CD4-positive, alpha-beta T cell treated with Interleukin-1 beta for 1 hour (primary cell): ENCODE measurements at places on chromosomes 2 and 18.
A peak's percentile ranks its signal among the peaks of the same experiment; 100 is the strongest.

- no peak for DNase-seq
Measured at GRCh38 chr2:60104514-60105505, 448.6 kb downstream of the BCL11A start.

GRCh38 chr2:85130407-85130806 lies 2.8 kb upstream of the TCF7L1 start:
- DNase-seq: no peak

GRCh38 chr2:37914340-37914739 lies 10.7 kb upstream of the RMDN2 start:
- no peak for DNase-seq

GRCh38 chr2:238523158-238524110 lies 96.7 kb downstream of the ASB1 start:
- DNase-seq: no peak

DNA sequence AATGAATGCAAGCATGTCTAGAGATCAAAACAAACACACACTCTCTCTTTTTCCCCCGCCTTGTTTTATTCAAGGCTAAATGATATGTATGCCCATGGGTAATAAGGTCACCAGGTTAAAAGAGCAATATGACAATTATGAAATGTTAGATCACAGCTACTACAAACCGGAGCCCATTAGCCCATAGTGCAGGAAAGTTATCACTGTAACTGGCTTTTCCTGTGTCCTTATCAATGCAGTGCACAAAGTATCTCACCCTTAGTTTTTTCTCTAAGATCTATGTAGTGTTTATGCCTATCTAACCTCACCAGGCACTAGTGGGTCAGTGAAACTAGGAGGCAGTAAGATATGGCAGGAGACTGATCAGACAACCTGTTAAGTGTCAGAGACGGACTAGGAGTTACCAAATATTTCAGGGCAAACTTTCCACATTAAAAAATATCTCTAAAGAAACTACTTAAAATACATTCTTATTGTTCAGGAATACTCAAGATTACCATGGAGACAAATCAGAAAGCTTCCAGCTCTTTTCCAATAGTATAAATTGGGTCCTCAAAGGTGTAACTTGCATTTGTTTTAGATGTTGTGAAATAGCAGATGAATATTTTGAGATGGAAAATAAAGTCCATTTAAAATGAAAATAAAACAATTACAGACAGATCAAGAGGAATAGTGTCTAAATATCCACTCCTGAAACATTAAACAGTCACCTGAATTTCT lies 282.2 kb downstream of the EXOC6B start:
- no peak for DNase-seq

GRCh38 chr2:43605079-43605655 lies 9.3 kb upstream of the THADA start:
- DNase-seq: peak; percentile 4

DNA sequence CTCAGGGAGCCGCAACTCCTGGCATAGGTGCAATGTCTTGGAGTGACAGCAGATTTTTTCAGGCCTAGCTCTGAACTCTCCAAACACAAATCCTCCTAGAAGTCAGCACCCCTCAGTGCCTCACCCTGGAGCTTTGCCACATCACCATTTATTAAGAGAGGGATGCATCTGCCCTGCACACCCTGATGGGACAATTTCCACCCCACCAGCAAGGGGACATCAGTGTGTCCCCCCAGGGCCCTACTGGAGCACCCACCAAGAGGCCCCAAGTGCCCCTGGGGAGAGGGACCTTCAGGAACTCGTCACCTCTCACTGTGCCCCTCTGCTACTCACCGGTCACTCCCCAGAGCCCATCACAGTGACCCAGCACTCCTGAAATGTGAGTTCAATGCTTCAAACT lies 144.7 kb downstream of the NDUFA10 start:
- no peak for DNase-seq

DNA sequence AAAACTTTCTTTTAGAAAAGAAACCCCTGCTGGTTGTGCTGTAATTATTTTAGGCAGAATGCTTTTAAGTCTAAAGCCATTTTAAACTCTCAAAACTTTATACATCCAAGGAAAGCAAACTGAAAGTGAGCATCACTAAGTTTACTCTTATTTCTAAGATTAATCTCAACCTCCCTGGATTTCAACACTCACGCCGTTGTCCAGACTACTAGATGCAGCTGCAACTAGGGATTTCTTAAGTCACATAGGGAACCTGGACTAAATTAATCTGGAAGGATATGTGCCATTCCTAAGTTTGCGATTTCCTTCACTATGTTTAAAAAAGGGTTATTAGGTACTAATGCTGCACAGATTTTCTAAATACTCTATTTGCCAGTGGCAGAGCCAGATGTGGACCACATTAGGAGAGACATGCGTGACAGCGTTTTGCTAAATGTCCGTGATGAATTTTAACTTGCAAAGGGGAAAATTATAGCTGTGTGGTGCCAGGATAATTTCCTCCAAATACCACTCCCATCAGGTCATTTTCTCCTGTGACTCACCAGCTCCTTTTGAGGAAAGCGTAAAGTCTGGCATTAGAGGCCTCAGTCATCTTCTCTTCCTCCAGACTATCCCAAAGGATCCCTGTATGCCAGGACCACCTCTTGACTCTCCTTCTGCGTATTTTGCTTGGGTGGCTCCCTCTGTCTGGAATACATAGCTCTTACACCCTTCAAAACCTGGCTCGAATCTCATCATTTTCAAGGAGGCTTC lies 143.7 kb downstream of the ATL2 start:
- no peak for DNase-seq

DNA sequence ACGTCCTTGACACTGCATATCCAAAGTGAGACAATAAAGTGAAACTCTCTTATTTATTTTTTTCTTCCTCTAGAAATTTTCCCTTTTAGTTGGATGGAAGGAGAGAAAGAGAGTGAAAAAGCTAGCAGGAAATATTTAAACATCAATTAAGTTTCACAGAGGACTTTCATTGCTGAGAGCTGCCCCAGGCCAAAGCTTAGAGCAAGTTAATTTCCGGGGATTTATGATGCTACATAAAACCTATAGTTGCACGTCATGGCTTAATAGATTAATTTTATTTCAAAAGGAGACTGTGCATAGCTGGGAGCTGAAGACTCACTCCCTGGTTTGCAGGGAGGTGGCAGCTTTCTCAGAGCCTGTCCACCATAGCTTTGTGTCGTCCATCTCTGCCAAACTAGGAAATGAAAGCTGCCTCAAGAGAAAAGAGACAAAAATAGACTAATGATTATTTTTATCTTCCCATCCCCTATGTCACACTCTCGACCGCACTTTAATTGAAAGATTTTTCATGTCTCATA lies 323.3 kb upstream of the RAB6C start:
- no peak for DNase-seq

- DNase-seq: no peak
Measured at GRCh38 chr2:55156326-55156725, 75.8 kb downstream of the CLHC1 start.

- no peak for DNase-seq
Measured at GRCh38 chr2:165839610-165840009, 45.6 kb upstream of the GALNT3 start.

- no peak for DNase-seq
Measured at GRCh38 chr18:37218022-37218590, 347.5 kb downstream of the CELF4 start.

DNA sequence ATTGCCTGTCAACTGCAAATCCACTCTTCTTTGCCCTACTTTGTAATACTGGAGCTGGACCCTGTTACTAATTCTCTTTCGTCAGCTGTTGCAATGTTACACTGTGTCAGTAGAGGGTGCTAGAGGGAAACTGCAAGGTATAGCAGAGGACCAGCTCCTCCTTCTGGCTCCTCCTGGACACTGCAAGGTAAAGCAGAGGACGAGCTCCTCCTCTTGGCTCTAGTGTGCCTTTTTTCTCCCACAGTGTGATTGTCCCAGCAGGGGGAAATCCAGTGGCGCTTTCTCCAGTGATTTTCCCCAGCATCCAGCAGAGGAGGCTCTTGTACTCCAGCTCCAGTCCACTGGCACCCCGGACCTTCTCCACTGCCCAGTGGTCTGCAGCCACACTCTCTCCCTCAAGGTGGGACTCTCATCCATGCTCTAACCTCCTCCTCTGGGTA lies 95.6 kb downstream of the CAPN13 start:
- DNase-seq: peak; percentile 91

DNA sequence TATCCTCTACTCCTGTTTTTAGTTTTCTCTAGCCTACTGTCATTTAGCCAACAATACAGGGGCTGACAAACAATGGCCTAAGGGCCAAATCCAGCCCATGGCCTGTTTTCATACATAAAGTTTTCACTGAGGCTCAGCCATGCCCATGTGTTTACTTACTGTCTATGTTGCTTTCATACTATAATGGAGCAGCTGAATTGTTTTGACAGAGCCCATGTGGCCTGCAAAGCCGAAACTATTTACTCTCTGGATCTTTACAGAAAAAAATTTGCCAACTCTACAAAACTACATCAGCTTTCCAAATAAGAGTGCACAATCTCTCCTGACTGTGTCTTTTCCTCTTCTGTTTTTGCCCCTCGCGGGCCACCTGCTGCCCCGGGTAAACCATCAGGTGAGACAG lies 24.0 kb downstream of the LGALSL start:
- no peak for DNase-seq

GRCh38 chr2:47531378-47532042 lies 128.6 kb downstream of the MSH2 start:
- DNase-seq: no peak

- DNase-seq: no peak
Measured at GRCh38 chr2:169741-170140, 94.1 kb downstream of the SH3YL1 start.

GRCh38 chr2:37665043-37665442 lies 6.4 kb downstream of the CDC42EP3 start:
- DNase-seq: no peak

DNA sequence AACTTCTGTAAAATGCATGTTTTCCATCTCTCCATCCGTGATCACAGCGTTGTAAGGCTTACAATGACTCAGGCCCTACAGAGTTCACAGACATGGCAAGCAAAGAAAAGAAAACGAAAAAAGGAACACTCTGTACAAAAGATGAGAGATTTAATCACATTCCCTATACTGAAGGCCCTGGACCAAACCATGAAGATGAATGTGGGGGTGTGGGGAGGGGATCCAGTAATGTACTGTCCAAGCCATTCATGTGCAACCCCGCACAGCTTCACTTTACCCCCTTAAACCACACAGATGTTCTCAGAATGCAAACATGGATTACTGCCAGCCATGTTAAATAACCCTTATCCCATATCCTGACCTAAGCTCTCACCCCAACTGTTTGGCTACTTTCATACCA lies 391.1 kb downstream of the NCKAP5 start:
- no peak for DNase-seq

DNA sequence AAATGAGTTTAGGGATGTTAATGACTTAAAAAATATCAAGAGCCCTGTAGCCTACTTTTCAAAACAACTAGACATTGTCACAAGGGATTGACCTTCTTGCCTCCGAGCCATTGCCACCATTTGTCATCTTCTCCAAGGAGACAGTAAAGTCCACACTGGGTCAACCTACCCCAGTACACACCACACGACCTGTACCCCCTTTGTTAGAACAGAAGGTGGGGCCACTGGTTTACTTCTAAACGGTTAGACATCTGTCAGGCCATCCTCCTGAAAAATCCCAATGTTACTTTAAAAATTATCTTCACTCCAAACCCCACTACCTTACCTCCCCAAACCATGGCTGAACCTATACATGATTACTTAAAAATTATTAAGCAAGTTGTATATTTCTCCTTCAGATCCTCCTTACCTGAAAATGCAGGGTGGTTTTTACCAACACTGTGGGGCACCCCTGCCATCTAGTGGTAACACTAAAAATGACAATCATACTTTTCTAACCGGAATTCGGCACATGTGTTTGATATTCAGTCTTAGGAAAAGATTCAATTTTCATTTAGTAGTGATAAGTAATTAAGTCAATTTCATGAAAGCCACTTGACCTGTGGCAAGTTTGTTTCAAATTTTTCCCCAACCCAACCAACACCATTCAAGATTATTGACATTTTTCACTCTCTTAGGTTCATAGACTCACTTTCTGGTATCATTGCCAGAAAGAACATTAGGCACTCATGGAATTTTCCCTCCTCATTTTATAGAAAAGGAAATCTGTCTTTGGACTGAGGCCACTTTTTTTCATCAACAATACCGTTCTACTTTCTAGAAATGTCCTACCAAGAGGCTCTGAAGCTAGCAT lies 265.3 kb upstream of the PKDCC start:
- no peak for DNase-seq

DNA sequence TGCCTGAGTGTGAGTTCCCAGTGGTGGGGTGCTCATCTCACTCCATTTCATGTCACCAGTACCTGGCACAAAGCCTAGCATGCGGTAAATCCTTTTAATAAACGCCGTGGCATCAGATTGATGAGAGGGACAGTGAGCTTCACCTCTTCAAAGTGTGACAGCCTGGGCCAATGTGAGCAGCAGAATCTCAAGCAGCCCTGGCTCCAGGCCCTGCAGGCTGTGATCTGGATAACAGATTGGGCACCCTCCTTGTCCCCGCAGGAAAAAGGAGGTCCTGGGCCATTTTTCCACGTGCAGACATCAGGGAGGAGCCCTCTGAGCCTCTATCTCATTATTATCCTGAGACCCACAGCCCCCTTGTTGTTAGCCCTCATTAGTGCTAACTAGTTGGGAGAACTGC lies 34.8 kb downstream of the TET3 start:
- DNase-seq: no peak

DNA sequence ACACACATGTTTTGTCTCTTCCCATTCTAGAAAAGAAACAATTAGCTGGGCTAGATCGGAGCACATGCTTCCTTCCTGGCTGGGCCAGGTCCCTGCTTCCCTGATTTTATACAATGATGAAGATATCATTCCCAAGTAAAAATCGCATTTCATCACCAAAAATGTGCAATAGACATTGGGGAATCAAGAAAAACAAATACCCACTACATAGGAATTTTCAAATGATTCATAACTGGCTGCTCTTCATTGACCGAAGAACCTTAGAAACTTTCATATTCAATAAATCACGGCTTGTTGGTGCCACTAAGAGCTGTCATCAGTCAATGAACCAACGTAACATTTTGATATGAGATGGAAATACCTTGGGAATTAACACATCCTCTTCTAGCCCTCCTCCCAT lies 373.6 kb upstream of the TRIB2 start:
- no peak for DNase-seq

DNA sequence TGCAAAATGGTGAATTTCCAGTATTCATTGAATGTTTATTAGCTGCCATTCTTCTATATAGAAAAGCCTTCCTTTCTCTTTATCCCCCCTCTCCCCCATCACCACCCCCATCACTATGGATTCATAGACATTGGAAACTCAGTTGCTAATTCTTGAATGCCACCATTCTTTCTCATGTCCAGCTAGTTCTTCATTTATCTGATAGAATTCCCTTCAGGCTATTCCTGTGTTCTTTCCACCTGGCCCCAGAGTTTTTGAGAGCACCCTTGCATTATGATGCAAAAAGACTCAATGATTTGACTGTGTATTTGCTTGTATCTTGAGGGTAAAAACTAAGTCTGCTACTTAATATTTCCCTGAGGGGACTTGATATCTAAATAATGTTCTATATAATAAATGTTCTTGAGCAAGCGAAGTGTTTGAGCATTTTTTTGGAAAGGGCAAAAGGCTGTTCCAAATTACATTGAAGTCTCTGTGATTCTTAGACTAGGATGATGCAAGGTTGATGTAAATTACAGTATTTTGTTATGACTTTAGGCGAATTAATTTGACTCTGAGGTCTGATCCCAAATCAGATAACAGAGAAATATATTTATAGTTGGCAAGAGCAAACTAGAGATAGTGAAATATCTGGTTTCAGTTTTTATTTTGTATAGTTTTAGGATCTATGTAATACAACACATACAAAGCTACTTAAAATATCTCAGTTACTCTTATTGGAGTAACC lies 18.8 kb upstream of the SOS1 start:
- DNase-seq: no peak
